ENCODE measurements at places on chromosomes 5 and 9. TPM values are rescaled to one million over a fixed set of nuclear protein-coding genes. Genes with fewer than 3 reads are reported as not detected.

OR13C9 gene
- total RNA-seq: not detected

AGXT2 gene
- total RNA-seq: not detected

FOXD4L3 gene
- not detected for total RNA-seq

GFI1B gene
- not detected for total RNA-seq

TRIM36 gene
- total RNA-seq: 2.4 TPM

CWC27 gene
- total RNA-seq: 23.6 TPM

PLPP7 gene
- total RNA-seq: 7.9 TPM
